ENCODE measurements at places on chromosomes 12 and 14. TPM values are rescaled to one million over a fixed set of nuclear protein-coding genes. Genes with fewer than 3 reads are reported as not detected.

The PGF gene
- 17.9 TPM for total RNA-seq

DNA sequence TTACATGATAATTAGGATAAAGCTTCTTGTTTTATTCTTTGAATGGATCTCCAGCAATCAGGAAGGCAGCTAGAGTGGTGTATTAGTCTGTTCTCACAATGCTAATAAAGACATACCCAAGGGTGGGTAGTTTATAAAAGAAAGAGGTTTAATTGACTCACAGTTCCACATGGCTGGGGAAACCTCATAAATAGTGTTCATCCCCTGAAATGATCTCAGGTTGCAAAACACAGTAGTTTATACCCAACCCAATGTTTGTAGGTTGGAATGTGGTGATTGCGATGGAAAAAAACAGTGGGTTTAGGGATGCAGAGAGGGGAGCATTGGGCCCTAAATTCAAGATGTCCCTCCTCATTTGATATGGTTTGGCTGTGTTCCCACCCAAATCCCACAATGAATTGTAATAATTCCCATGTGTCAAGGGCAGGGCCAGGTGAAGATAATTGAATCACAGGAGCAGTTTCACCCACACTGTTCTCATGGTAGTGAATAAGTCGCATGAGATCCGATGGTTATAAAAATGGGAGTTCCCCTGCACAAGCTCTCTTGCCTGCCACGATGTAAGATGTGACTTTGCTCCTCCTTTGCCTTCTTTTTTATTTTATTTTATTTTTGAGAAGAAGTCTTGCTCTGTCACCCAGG lies 11.5 kb downstream of the MUCL1 start:
- no peak for DNase-seq

The KCNH3 gene
- total RNA-seq, result not detected

- no peak for DNase-seq
Measured at GRCh38 chr12:55839345-55840140, 3.2 kb downstream of the MMP19 start.

DNA sequence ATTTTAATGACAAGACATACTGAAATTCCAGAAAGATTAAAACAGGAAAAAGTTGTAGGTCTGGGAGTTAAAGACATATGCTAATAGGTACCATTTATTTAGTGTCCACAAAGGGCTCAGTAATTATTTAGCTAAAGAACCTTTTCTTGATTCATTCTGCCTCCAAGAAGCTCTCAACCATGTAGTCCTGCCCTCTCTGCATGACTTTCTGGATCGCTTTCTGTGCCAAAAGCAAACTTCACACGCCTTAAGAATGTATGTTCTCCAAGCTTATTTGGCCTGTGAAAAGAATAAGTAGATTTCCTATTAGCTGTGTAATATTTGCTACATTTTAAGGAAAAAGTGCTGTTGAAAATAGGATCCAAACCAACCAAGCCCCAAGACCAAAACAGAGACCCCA lies 291.7 kb downstream of the C12orf75 start:
- DNase-seq, result no peak

GRCh38 chr14:105058521-105059034 lies 6.7 kb downstream of the GPR132 start:
- DNase-seq, result no peak

DNA sequence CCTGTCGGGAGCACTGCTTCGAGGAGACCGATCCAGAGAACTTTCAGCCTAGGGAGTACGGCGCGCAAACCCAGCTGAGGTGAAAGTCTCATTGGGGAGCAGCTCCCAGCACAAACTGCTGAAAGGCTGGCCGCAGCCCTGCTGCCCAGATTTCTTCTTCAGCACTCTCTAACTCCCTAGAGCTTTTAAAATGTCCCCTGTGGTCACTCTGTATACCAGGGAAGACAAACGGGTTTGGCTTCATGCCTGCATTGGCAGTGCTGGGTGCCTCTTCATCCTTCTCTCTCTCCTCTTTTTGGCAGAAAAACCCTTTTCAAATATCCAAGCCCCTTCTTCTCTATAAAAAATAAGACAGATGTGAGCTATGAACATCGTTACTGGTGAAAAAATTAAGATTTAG lies 34.9 kb downstream of the BBS10 start:
- no peak for DNase-seq

DNA sequence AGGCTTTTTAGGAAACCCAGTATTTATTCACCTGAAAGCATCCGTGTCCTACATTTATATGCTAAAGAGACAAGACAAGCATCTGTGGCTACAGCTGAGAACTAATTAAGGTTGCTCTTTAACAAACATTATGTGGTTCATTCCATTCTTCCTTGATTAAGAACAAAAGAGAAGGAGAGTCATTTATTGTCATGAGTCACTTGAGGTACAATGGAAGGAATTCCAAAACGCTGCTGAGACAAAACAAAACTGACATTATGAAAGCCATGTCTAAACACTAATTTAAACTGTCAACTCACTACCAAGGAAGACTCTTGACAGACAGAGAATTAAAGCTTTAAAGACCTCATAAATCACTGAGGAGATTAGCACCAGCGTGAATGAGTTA lies 214.4 kb downstream of the BMP4 start:
- DNase-seq, result no peak

The RFLNA gene
- 11.4 TPM for total RNA-seq

The CACNA1C gene
- total RNA-seq, result 9.5 TPM

- DNase-seq, result no peak
Measured at GRCh38 chr12:6791931-6792520, 2.7 kb downstream of the CD4 start.

The IAPP gene
- not detected for total RNA-seq

GRCh38 chr12:16562921-16563320 lies 43.0 kb downstream of the LMO3 start:
- DNase-seq, result no peak

The SERPINA5 gene
- 4.3 TPM for total RNA-seq

- no peak for DNase-seq
Measured at GRCh38 chr14:91942946-91943345, 4.5 kb downstream of the FBLN5 start.

GRCh38 chr14:85579942-85580341 lies 50.0 kb downstream of the FLRT2 start:
- no peak for DNase-seq

DNA sequence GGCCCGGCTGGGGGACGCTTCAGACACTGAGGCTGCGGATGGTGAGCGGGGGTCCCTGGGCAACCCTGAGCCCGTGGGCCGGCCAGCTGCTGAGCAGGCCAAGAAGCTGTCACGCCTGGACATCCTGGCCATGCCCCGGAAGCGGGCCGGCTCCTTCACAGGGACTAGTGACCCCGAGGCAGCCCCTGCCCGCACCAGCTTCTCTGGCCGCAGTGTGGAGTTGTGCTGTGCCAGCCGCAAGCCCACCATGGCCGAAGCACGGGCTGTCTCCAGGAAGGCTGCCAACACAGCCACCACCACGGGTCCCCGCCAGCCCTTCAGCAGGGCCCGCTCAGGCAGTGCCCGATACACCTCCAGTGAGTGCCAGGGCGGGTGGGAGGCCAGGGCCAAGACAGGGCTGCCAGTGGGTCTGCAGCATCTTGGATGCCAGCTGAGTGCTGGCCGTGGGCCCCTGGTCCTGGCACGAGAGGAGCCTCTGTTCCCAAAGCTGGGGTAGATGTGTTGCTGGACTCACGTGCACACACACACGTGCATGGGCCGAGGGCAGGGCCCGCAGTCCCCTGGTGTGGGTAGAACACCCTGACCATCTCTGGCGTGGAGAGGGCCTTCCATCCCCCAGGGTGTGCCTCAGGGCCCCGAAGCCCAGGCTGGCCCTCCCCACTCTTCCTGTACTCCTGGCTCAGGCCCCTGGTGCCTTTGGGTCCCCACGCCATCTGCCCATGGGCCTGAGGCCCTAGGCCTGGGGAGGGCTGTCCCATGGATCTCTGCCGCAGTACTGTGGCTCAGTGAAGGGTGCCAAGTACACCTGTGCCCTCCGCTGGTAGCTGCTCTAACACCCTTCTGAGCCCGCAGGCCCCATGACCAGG lies 22.8 kb downstream of the CEP170B start:
- DNase-seq, result no peak

The RILPL2 gene
- 9.1 TPM for total RNA-seq

DNA sequence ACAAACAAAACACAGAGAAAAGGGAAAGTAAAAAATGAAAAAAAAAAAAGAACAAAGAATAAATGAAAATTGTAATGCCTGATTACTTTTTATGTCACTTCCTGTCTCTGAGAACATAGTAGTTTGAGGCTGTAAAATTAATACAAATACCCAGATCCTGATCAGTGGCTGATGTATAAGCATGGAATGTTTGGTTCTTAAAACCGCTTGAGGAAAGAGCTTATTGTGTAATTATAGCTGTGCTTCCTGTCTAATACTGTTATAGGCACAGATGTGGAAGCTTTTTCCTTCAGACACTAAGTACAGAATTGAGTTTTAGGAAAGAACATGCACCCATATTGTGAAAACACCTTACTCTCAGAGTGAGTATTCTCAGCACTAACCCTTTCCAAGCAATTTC lies 86.9 kb downstream of the AVPR1A start:
- no peak for DNase-seq

The RTL1 gene
- not detected for total RNA-seq

- no peak for DNase-seq
Measured at GRCh38 chr14:51883232-51883631, 22.8 kb downstream of the GNG2 start.

- DNase-seq, result no peak
Measured at GRCh38 chr14:77601846-77602619, 14.4 kb downstream of the SPTLC2 start.

- no peak for DNase-seq
Measured at GRCh38 chr14:64856529-64857445, 22.9 kb downstream of the SPTB start.

GRCh38 chr12:127431594-127431993 lies 835.4 kb upstream of the TMEM132C start:
- DNase-seq, result no peak

DNA sequence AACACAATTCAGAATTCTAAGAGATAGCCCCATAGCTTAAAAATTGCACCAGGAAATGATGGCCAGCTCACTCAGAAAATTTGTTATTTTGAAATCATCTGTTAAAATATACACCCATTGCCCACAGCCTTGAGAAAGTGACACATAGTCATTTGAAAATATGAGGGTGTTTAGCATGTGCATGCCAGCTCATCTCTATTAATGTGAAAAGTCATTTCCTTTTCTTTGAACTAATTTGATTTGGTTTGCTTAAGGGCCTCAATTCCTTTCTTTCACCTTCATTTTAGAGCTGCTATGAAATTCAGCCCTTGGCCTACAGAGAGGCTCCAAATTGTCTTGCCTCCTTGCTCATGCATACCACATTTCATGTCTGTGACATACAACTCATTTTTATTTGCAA lies 241.4 kb downstream of the PHLDA1 start:
- no peak for DNase-seq

The BMP4 gene
- 17.7 TPM for total RNA-seq

The CDCA3 gene
- 1.8 TPM for total RNA-seq

The TFCP2 gene
- 14.6 TPM for total RNA-seq

The CRACR2A gene
- 15.1 TPM for total RNA-seq

DNA sequence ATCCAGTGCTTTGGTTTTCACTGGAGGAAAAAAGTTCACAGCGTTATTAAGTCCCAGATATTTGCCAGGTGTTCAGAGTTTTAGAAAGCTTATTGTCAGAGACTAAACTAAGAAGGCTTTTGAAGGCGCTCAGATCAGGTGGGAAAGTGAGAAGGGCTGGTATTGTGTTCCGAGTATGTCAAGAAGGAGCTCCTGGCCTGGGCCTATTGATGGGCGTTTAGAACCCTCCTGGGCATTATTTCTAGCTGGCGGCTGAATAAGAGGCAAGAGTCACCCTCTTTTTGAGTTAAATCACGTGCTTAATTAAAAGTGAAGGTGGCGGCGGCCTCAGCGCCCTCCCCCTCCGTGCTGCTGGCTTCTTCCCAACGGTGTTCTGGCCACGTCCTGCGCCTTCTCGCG lies 20.9 kb upstream of the GNS start:
- no peak for DNase-seq

GRCh38 chr14:53701108-53701875 lies 255.3 kb downstream of the BMP4 start:
- DNase-seq, result no peak

DNA sequence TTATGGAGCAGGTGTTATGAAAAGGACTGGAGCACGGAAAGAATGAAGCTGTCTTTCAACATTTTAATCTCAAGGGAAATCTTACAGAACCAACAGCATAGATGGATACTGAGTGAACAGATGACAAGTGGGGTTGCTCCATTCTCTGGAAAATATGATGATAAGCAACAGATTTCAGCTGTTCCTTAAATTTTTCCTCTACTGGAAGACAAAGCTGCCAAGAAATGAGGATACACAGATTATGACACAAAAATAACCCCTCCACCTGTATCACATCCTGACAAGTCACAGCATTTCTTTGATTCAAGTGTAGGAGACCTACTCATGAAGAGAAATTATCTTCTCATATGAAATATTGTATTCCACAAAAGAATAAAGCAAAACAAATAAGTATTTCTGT lies 13.0 kb upstream of the TMTC2 start:
- no peak for DNase-seq

- no peak for DNase-seq
Measured at GRCh38 chr12:26492406-26492805, 297.0 kb downstream of the SSPN start.

The NINJ2 gene
- 17.0 TPM for total RNA-seq

The GDF3 gene
- not detected for total RNA-seq

GRCh38 chr12:49847161-49847560 lies 4.3 kb upstream of the BCDIN3D start:
- peak; percentile 3 for DNase-seq

DNA sequence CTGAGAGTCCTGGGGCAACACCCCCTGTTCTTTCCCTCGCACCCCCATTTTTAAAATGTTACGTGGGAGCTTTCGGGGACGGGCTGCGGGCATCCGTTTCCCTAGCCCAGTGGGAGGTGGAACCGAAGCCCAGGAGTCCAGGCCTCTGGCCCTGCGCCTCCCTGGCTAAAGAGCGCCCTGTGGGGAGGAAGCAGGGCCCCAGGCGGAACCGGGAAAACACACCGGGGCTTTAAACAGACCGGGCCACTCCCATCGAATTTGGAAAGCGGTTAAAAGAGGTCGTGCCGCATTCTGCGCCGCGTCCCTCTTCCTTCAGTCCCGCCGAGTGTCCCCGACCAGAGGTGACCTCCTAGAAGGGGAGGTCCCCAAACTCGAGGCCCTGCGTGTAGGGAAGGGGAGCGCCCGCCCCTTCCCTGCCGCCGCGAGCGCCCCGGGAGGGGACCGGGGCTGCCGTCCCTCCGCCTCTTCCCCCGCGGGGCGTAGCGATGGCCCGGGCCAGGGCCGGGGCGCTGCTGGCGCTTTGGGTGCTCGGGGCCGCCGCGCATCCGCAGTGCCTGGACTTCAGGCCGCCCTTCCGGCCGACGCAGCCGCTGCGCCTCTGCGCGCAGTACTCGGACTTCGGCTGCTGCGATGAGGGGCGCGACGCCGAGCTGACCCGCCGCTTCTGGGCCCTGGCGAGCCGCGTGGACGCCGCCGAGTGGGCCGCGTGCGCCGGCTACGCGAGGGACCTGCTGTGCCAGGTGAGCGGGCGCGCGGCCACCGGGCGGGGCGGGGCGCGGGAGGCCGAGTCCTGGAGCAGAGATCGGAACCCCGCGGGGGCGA lies at the start of gene HHIPL1:
Gene HHIPL1 (plus strand): TSS at position 407 of the 822 bp plus-strand sequence. CDS start 79 bp downstream, at position 486.
- DNase-seq, result no peak

- no peak for DNase-seq
Measured at GRCh38 chr14:94126800-94127199, 2.6 kb downstream of the IFI27L2 start.
